Effector CD8-positive, alpha-beta T cell (primary cell): ENCODE measurements at places on chromosomes 2 and 18.

DNA sequence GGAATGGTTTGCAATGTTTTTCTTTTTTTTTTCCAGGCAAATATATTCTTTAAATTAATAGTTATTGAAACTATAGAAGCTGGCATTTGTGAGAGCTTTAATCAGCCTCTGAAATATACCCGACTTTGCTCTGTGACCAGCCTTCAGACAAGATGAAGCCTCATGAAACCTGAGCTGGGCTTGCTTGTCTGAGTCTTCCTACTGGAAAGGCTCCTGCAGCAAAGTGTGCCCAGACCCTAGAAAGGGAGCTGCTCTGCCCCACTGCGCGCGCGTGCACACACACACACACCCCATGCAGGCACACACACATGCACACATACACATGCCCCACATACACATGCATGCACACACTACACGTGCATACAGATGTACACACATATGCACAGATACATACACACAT, 203.3 kb upstream of the NT5C1B start:
- no peak for DNase-seq

- no peak for DNase-seq
Measured at GRCh38 chr2:88307817-88308216, 137.7 kb downstream of the THNSL2 start.

DNA sequence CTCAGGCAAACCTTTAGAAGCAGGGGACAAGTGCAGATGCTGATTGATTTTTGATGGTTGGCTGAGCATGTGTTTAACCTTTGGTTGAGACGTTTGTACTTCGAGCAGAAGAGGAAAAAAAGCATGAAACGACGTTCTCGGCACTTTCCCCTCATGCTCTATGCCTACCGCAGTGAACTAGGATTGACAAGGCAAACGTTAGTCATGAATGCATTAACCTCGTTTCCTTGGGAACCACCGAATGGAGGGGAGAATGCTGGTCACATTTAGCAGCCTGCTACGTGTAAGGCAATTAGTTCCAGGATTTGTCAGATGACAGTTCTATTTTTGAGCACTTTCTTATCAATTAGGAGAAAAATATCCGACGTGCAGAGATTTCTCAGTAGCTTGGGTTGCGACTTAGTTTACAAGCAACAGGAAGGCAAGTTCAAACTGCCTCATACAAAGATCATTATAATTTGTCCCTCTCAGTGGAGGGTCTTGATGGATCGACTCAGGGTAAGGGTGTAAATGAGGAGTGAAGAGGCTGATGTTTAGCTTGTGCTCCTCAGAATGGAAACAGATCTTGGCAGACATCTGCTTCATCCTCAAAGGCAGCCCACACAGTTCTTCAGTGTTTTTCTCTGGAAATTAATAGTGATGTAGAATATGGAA, 47.4 kb upstream of the GPR45 start:
- DNase-seq, result no peak

DNA sequence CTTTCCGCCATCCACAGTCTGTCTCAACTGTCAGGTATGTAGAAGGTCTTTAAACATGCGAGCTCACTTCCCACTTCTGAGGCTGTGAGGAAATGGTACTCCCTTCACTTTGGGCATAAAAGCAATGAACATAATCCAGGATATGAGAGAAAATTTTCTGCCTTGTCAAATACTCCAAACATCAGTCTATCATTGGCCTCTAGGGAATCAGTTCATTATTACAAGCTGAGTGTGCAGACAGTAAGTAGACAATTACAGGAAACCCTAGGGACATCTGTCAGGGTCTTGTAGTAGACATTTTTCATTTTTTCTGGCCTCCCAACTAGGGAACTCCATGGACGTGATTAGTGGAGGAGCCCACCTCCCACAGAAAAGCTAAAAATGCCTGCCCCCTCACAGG, 13.6 kb upstream of the APCDD1 start:
- no peak for DNase-seq

GRCh38 chr2:43038034-43038695, 188.2 kb downstream of the ZFP36L2 start:
- DNase-seq, result no peak

DNA sequence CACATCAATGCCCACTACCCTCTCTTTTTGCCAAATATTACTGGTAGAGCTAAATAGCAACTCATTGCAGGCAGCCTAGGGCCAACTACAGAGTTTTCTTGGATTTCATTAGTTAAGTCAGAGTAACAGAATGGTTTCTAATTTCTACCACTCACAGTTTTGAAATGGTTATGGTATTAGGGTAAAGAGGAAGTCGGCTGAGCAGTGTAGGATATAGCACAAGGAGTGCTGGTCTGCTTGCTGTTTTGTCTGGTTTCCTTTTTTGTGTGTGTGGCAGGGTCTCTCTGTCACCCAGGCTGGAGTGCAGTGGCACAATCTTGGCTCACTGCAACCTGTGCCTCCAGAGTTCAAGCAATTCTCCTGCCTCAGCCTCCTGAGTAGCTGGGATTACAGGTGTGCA, 289.2 kb upstream of the CCDC68 start:
- no peak for DNase-seq

- DNase-seq, result no peak
Measured at GRCh38 chr2:229728370-229728769, 14.0 kb upstream of the DNER start.

DNA sequence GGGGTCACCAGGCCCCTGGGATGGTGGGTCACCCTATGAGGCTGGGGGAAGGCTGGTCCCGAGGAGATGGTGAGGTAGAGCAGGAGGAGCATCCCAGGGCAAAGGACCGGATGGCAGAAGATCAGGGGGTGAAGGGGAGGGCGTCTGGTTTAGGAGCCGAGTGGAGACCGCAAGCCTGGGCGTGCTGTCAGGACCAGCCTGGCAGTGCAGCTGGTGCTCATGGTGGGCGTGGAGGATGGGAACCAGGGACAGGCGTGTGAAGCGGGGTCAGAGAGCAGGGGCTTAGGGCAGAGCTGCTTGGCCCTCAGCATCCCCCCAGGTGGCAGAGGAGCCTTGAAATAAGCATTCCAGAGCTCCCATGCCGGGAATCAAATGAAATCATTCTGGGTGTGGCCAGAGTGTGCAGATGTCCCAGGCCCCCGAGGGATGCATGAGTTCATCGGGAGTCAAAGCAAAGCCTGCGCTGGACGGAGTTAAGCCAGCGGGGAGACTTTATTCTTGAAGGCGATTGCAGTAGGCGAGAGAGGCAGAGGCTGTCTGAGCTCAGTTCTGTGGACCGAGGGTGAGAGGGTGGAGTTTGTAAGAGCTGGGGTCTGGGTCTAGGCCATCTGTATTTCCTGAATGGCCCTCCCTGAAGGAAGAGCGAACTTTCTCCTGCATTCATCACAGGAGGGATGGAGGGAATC, 33.1 kb upstream of the MBP start:
- no peak for DNase-seq

- no peak for DNase-seq
Measured at GRCh38 chr18:36593641-36594040, 235.2 kb downstream of the TPGS2 start.

DNA sequence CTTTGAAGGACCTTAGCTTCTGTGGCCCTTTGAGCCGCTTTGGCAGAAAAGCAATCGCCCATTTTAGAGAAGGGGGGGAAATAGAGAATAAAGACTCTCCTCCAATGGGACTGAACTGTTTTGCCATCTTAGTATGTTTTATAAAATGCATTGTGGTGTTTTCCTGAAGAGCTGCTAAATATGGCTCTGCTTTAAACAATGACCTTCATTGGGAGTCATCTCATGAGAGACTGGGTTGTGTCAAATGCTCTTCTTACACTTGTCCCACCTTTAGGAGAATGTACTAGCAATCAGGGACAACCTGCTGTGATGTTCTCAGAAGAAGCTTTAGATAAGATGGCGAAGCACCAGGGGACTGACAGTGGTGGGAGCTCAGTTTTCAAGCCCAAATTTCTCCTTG, 418.9 kb upstream of the POU3F3 start:
- no peak for DNase-seq

DNA sequence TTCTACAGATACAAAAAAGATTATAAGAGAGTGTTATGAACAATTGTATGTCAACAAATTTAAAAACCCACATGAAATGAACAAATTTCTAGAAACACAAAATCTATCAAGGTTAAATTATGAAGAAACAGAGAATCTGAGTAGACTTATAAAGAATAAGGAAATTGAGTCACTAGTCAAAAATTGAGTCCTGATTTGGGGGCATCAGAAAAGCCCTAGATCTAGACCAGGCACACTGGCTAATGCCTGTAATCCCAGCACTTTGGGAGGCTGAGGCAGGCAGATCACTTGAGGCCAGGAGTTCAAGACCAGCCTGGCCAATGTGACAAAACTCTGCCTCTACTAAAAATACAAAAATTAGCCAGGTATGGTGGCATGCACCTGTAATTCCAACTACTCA, 15.3 kb upstream of the SPR start:
- no peak for DNase-seq

- no peak for DNase-seq
Measured at GRCh38 chr2:72981536-72981935, 64.2 kb downstream of the EMX1 start.

DNA sequence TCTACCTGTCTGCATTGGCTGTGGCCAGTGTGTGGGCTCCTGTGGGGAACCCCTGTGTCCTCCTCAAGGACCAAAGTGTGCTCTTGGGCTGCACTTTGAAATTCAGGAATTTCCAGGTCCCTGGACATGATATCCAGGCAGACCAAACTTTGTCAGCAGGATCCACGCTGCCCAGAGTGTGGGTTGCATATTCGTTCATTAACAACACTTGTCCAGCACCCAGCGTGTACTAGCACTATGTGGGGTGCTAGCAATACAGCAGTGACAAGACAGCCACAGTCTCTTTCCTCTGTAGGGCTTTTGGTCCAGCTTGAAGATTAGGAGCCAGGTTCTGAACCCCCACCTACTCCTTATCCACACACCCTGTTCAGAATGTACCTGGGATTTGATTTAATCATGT, 304.5 kb downstream of the ZNF521 start:
- no peak for DNase-seq

GRCh38 chr2:207983641-207984042, 41.7 kb downstream of the PLEKHM3 start:
- DNase-seq, result no peak

DNA sequence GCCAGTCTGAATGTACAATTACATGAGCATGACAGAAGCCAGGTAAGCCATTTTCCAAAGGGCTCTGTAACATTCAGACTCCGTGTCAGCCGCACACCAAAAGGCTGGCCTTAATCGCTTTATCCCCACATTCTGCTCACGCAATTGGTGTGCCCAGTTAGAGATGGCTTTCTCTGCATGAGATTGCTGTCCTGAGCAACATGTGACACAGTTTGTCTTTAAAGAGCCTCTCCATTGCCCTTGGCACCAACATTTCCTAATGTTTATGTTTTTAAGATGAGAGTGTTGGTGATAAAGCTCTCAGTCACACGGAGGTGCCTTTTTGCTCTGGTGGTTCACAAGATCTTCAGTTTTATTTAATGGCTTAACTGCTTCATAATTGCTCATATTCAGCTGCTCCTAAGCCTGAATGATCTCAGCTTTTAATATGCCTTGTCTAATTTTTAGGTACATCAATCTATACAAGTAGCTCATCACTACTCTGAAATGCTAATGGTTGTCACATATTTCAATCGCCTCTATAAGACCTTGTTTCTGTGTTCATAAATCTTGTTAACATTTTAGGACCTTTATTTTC, 164.8 kb upstream of the ACVR2A start:
- no peak for DNase-seq

- DNase-seq, result no peak
Measured at GRCh38 chr18:49609256-49610021, 47.6 kb downstream of the LIPG start.
